ENCODE measurements at places on chromosomes 1 and 21. TPM values are rescaled to one million over a fixed set of nuclear protein-coding genes. Genes with fewer than 3 reads are reported as not detected.

PSEN2 gene
- 13.8 TPM for polyA plus RNA-seq

CACHD1 gene
- 35.3 TPM for polyA plus RNA-seq

RNF2 gene
- 49.0 TPM for polyA plus RNA-seq

KRTAP10-8 gene
- not detected for polyA plus RNA-seq

MROH9 gene
- 1.8 TPM for polyA plus RNA-seq

MYBPH gene
- 0.09 TPM for polyA plus RNA-seq

- no peak for DNase-seq
These were observed 2.9 kb downstream of the RCC2 start for GRCh38 chr1:17436380-17437174.

DNA sequence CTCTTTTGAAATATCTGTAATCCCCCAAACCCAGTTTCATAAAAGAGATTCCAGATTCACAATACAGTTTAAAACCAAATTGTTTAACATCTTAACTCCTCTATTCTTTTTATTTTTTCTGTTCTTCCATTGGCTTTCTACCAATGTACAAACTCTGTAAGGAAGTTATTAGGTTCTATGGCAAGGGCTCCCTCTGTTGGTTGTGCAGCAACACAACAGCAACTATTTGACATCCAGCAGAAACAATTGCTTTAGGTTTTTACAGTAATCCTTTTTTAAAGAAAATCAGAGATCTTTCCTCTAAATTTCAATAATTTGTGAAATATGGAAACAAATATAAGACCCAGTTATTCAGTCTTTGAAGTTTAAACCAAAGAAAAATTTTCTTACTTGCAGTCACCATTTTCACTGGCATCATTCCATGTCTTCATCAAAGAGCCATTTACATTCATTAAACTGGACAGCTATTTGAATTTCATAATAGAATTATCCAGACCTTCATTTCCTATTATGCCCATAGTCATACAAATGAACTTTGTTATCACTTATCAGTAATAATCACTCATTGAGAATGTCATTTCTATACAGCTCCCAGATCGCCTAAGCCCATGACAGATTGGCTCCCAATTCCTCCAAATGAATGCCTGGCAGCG lies 46.5 kb upstream of the RNF11 start:
- peak; percentile 37 for DNase-seq

DNA sequence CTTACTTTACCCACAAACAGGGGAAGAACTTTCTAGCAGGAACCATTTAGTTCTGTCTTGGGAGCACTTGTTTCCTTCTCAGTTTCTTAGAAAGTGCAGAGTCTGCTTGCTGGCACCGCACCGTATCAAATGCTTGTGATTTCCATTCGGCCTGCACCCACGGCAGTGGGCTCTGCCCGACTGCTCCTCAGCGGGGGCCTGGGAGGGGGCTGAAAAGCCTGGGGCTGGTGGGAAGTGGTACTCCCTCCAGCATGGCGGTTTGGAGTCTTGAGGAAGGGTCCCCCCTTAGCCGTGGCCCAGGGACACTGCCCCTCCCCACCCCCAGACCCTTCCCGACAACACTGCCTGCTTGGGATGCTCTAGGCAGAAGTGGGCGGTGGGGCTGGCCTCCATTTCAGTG lies 57.0 kb downstream of the KIF26B start:
- DNase-seq, result no peak

GRCh38 chr1:30950053-30950452 lies 41.5 kb upstream of the SDC3 start:
- DNase-seq, result no peak

DNA sequence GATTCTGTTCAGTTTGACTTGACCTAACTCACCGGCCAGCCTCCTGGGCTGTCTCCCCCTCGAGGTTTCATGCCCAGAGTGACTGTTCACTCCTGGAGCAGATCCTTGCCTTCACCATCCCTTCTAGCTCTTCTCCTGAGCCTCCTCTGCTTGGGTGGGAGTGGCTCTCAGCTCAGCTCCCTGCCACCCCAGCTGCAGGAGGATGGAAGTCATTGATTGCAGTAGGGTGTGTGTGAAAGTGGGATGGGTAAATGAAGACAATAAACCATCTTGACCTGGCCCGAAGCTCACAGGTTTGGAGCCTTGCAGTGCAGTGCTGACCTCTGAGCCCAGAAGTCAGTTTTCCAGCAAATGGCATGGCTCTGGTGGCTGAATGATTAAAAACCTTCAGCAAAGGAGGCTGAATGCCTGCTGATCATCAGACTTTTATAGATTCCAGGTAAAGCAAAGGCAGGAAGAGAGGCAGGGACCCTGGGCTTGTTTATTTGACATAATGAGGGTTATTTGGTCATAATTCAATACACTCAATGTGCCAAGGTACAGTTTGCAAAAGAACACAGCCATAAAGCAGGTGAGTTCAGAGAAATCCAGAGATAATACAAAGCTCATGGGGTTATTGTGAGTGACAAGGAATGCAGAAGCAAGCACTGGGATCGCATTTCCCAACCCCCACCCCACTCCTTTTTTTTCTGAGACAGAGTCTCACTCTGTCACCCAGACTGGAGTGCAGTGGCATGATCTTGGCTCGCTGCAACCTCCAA lies 17.5 kb upstream of the TFF3 start:
- DNase-seq, result no peak

GRCh38 chr1:30475201-30475600 lies 248.2 kb downstream of the MATN1 start:
- no peak for DNase-seq

DNA sequence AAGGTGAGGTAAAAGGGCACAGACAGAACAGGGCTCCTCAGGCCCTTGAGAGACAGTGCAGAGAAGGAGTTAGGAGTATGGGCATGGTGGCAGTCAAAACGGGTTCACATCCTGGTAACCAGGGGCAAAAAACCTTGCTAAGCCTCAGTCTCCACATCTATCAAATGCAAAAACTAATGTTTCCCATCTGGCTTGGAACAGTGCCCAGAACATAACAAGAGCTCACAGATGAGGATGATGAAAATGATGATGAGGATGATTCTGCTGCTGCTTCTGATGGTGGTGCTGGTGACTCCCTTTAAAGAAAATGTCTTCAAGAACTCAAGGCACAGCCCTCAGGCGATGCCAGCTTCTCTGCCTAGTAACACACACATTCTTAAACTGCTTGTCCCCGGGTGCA lies 24.1 kb downstream of the HHIPL2 start:
- no peak for DNase-seq

DNA sequence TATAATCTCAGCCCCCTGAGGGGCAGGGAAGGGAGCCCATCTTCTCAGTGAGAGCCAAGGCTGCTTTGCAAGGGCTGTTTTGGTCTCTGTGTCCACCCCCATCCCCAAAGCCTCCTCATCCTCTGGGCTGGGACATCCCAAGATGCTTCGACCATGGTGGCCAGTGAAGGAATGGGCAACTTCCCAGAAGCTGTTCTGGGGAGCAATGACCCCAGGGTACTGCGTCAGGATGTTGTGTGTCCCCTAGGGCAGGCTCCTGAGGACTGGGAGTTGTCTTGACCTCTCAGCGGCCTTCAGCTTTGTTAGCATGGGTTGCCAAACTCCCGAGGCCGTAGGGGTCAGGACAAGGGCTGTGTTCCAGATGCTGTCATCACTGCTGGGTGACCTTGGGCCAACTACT lies 238.4 kb upstream of the POU3F1 start:
- DNase-seq, result no peak

GRCh38 chr1:117128323-117129079 lies 7.0 kb upstream of the TRIM45 start:
- no peak for DNase-seq
